ENCODE measurements at places on chromosomes 16 and 17. TPM values are rescaled to one million over a fixed set of nuclear protein-coding genes. Genes with fewer than 3 reads are reported as not detected.

KRTAP4-3 gene
- not detected for total RNA-seq

GRCh38 chr17:77490361-77491183 lies 349.8 kb downstream of the SEC14L1 start:
- peak; percentile 16 for DNase-seq

DNA sequence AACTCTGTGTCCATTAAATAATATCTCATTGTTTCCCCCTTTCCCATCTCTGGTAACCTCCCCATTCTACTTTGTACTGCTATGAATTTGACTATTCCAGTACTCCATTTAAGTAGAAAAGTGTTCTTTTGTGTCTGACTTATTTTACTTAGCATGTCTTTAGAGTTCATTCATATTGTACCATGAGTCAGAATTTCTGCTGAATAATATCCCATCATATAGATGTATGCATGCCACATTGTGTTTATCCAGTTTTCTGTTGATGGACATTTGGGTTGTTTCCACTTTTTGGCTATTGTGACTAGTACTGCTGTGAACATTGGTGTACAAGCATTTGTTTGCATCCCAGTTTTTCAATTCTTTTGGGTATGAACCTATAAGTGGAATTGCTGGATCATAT lies 6.0 kb downstream of the PPM1D start:
- DNase-seq = no peak

DNAH2 gene
- 0.33 TPM for total RNA-seq

DNA sequence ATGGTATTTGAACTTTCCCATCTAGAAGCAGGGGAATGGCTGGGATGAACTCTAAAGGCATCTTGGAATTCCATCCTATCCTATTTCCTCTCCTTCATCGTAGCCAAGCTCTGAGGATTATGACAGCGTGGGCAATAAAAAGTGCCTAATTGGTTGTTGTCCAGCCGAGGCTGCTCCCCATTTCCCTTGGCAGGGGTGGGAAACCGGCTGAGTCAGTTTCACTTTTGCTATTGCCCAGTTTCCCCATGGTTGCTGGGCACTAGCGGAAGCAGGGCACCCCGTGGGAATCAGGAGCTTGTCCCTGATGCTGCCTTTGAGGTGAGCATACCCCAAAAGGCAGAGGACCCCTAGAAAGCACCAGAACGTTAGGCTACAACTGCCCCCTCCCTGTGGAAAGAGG lies 13.8 kb upstream of the SP2 start:
- no peak for DNase-seq

SCO1 gene
- 36.8 TPM for total RNA-seq

C16orf87 gene
- total RNA-seq = 12.5 TPM

Measured in left ventricle myocardium inferior (tissue), 1 donor.